ENCODE measurements at places on chromosomes 7 and 10.

DNA sequence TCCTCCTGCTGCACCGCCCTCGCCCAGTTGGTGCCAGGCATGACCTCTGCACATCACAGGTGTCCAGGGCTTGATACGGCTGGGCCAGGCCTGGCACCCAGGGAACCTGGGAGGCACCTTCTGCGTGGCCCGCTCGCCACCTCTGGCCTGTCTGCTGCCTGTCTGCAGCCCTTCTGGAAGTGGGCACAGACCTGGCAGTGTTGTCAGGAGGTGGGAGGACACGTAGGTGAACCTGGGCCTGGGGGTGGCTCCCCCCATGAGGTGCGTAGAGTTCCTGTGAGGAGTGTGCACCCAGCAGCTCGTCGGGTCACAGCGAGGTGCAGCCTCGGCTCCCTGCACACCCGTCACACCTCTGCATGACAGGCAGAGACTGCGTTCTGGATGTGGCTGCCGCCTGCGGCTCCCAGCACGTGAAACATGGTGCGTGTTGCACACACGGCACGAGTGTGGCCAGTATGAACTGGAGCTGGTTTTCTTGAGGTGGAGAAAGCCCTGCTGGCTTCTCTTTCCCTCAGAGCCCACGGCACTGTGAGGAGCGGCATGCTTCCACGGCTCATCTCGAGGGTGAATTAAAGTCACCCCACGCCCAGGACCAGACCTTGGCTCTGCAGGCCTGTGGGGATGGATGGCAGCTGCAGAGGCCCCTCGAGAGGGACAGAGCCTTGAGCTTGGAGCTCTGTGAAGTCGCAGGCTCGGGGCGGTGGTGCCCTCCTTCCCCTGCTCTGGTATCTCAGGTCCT, 24.8 kb downstream of the INPP5A start:
- no peak for DNase-seq

GRCh38 chr10:132685101-132685891, 100.7 kb downstream of the NKX6-2 start:
- DNase-seq = peak; percentile 53

DNA sequence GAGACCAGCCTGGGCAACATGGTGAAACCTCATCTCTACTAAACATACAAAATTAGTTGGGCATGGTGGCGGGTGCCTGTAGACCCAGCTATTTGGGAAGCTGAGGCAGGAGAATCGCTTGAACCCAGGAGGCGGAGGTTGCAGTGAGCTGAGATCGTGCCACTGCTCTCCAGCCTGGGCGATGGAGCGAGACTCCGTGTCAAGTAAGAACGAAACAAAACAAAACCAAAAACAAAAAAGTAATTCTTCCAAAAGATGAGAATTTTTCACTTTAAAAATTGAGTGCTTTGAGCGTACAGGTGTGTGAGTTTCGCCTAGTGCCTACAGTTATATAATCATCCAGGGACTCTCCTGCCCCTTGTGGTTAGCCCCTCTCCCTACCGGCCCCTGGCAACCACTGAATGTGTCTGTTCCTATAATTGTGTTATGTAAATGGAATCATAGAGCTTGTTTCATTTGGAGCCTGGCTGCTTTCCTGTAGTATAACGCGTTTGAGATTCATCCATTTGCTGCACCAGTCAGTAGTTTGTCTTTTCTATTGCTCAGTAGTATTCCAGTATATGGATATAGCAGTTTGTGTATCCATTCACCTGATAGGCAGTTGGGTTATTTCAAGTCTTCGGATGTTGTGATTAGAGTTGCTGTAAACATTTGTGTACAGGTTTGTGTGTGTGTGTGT, 80.0 kb downstream of the RBM33 start:
- no peak for DNase-seq

- DNase-seq = no peak
Measured at GRCh38 chr7:134709197-134709596, 62.5 kb downstream of the BPGM start.

DNA sequence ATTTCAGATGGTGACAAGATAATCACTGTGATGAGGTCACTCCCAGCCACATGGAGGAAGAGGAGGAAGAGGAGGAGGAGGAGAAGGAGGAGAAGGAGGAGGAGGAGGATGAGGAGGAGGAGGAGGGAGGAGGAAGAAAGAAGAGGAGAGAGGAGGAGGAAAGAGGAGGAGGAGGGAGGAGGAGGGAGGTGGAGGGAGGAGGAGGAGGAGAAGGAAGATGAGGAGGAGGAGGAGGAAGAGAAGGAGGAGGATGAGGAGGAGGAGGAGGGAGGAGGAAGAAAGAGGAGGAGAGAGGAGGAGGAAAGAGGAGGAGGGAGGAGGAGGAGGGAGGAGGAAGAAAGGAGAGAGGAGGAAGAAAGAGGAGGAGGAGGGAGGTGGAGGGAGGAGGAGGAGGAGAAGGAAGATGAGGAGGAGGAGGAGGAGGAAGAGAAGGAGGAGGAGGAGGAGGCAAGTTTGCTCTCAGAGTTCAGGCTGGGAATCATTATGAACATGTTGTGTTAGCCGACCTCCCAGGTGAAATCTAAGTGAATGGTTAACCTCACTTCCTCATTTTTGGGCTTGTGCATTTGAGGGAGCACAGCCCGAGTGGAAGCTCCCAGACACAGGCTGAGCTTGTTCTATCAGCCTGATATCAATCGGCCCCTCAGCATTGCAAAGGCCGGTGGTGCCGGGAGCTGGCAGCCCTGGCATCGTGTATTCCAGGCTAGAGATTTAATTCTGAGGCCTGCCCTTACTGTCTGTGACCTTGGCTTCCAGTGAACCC, 236.2 kb upstream of the PITRM1 start:
- no peak for DNase-seq

- DNase-seq = no peak
Measured at GRCh38 chr10:129339191-129339590, 127.8 kb upstream of the MGMT start.
